ENCODE measurements at places on chromosomes 13 and 19. TPM values are rescaled to one million over a fixed set of nuclear protein-coding genes. Genes with fewer than 3 reads are reported as not detected.

The CLEC17A gene
- total RNA-seq, result not detected

The ZNF667 gene
- total RNA-seq, result 2.5 TPM

The LILRA1 gene
- not detected for total RNA-seq

The ZNF701 gene
- 9.5 TPM for total RNA-seq

The RNF17 gene
- total RNA-seq, result not detected

The LSR gene
- total RNA-seq, result 0.25 TPM

The ICAM4 gene
- total RNA-seq, result 0.13 TPM

The GIPR gene
- not detected for total RNA-seq

Measured in dermis microvascular lymphatic vessel endothelial cell (primary cell).